ENCODE measurements at places on chromosomes 6 and 20.

DNA sequence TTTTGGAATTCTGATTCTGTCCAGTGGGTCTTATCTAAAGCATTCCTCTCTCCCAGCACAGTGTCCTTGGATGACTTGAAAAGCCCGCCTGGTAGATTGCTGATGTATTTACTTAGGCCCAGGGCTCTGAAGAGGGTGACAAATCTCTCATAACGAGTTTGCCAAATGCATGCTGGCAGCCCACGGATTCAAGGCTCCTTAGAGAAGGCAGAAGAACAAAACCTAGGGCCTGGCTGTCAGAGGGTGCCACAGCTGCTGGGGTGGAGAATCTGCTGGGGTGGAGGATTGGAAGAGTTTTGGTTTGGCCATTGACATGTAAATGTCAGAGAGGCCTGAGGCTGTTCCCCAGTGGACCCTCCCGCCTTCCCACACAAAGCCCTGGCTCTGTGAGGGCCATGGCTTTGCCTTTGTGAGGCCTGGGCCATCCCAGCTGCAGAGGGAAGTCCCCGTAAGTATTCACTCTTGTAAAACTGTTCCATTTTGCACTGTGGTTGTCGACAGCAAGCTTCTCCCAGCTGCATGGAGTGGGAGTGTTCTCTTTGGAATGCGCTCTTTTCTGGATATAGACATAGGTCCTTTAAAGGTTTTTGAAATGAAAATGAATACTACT is 50.3 kb downstream of the ANKRD6 start:
- no peaks in the 10 kb centered on the region for H3K27me3 ChIP-seq
- DNase-seq, result no peak
- no peaks in the 10 kb centered on the region for H3K4me1 ChIP-seq
- H3K36me3 ChIP-seq, result no peaks in the 10 kb centered on the region
- no peak overlapping the region for H3K27ac ChIP-seq
- no peak overlapping the region for H3K4me3 ChIP-seq

DNA sequence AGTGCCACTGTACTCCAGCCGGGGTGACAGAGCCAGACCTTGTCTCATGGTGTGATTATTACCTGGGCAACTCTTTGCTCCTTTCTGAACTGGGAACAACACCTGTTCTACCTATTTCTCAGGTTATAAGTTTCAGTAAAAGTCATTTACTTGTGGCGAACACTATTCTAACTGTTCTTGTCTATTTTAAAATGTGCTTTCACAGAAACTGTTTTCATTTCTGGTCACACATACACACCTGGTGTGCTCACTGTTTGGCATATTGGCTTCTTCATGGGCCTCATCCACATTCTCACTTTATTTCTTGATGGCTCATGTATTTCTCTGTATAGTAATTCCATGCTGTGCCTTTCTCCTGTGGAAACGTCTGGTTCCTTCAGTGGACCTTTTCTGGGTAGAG is 30.5 kb upstream of the XRN2 start:
- DNase-seq, result no peak
- H3K4me3 ChIP-seq, result no peak overlapping the region
- H3K36me3 ChIP-seq, result no peaks in the 10 kb centered on the region
- no peaks in the 10 kb centered on the region for H3K4me1 ChIP-seq

DNA sequence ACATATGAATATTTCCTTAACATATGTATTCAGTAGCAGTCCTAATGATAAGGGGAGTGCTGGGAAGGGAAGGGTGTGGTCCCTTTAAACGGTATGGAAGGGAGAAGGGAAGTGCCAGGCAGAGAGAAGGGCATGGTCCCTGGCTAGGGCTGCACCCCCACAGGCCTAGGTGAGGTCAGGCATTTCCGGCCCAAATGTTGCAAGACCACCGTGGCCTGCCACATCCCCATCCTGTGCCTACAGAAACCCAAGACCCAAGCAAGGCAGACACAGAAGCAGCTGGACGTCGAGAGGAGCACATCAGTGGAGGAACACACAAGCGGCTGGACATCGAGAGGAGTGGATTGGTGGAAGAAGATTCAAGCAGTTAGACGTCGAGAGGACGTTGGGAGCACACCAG is 5.9 kb downstream of the RRAGD start:
- no peak overlapping the region for H3K4me3 ChIP-seq
- no peak for DNase-seq
- no peak overlapping the region for H3K27ac ChIP-seq

DNA sequence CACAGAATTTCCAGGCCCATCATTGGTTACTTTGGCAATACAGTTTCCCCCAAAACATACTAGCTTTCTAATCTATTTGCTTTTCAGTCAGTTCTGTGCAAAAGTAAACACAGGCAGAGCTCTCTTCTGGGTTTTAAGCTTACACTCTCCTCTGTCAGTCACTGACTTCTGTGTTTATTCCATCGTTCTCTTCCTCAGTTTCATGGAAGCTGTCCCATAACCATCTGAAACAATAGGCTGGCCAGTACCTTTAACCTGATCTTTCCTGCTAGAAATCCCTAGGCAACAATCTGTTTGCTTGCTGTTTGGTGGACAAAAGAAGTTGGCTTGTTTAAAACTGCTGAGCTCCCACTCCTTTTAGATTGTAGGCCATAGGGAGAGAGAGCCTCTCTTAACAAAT is 431.5 kb downstream of the HACE1 start:
- no peak overlapping the region for H3K27ac ChIP-seq
- no peaks in the 10 kb centered on the region for H3K4me1 ChIP-seq
- H3K27me3 ChIP-seq, result no peaks in the 10 kb centered on the region
- H3K4me3 ChIP-seq, result no peak overlapping the region
- no peaks in the 10 kb centered on the region for H3K36me3 ChIP-seq

GRCh38 chr6:167161851-167162467 is 4.2 kb upstream of the GPR31 start:
- no peaks in the 10 kb centered on the region for H3K36me3 ChIP-seq
- H3K27me3 ChIP-seq, result no peaks in the 10 kb centered on the region
- no peak for DNase-seq
- no peaks in the 10 kb centered on the region for H3K4me1 ChIP-seq
- no peak overlapping the region for H3K27ac ChIP-seq

GRCh38 chr6:117552618-117553017 is 49.7 kb downstream of the GOPC start:
- DNase-seq, result no peak
- peaks cover 4% of the 10 kb centered on the region for H3K27me3 ChIP-seq
- no peak overlapping the region for H3K27ac ChIP-seq
- peaks cover 10% of the 10 kb centered on the region for H3K4me1 ChIP-seq
- H3K36me3 ChIP-seq, result no peaks in the 10 kb centered on the region
- H3K4me3 ChIP-seq, result no peak overlapping the region

GRCh38 chr20:5504061-5504739 is 187.4 kb upstream of the PROKR2 start:
- peak; percentile 37 for DNase-seq
- H3K4me3 ChIP-seq, result peak overlapping the region; percentile 49
- no peak overlapping the region for H3K27ac ChIP-seq
- no peaks in the 10 kb centered on the region for H3K4me1 ChIP-seq
- no peaks in the 10 kb centered on the region for H3K27me3 ChIP-seq

- no peaks in the 10 kb centered on the region for H3K27me3 ChIP-seq
- peaks cover 5% of the 10 kb centered on the region for H3K4me1 ChIP-seq
- DNase-seq, result no peak
- no peak overlapping the region for H3K4me3 ChIP-seq
Observed at GRCh38 chr6:16140607-16141006, 11.7 kb downstream of the MYLIP start.

- DNase-seq, result no peak
- H3K36me3 ChIP-seq, result no peaks in the 10 kb centered on the region
- H3K27me3 ChIP-seq, result no peaks in the 10 kb centered on the region
- H3K4me1 ChIP-seq, result no peaks in the 10 kb centered on the region
- no peak overlapping the region for H3K4me3 ChIP-seq
Observed at GRCh38 chr20:20188647-20189046, 136.3 kb downstream of the CFAP61 start.

- H3K4me1 ChIP-seq, result peaks cover 13% of the 10 kb centered on the region
- H3K27ac ChIP-seq, result no peak overlapping the region
- no peaks in the 10 kb centered on the region for H3K27me3 ChIP-seq
- no peak for DNase-seq
- H3K4me3 ChIP-seq, result no peak overlapping the region
- no peaks in the 10 kb centered on the region for H3K36me3 ChIP-seq
Observed at GRCh38 chr6:26358511-26358981, 6.5 kb upstream of the BTN3A2 start.

- no peaks in the 10 kb centered on the region for H3K36me3 ChIP-seq
- peak within 1 kb of the TSS; percentile 74 for H3K27ac ChIP-seq
- no peaks in the 10 kb centered on the region for H3K27me3 ChIP-seq
- peaks cover 8% of the 10 kb centered on the region for H3K4me1 ChIP-seq
- H3K4me3 ChIP-seq, result peak within 1 kb of the TSS; percentile 56
Observed at GRCh38 chr20:34558320-34559218, at the start of gene MAP1LC3A. MAP1LC3A (plus strand) TSS chr20:34558718; CDS start chr20:34558869, 151 bp downstream.

DNA sequence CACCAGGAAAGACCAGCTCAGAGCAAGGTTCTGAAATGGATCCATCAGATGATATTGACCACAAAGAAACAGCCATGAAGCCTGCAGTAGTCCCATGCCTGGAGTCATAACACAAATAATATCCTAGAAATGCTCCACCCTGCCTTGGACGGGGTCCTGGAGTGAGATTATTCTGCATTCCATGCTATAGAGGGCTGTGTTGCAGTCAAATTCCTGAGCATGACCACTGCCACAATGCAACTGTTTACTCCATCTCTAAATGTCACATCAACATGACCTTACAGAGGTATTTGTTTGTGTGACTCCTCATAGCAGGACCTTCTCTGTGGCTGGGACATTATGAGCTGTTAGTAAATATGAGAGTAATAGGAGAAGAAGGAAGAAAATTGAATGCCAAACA is 257.5 kb upstream of the TCF21 start:
- no peaks in the 10 kb centered on the region for H3K4me1 ChIP-seq
- H3K27me3 ChIP-seq, result no peaks in the 10 kb centered on the region
- no peak for DNase-seq

DNA sequence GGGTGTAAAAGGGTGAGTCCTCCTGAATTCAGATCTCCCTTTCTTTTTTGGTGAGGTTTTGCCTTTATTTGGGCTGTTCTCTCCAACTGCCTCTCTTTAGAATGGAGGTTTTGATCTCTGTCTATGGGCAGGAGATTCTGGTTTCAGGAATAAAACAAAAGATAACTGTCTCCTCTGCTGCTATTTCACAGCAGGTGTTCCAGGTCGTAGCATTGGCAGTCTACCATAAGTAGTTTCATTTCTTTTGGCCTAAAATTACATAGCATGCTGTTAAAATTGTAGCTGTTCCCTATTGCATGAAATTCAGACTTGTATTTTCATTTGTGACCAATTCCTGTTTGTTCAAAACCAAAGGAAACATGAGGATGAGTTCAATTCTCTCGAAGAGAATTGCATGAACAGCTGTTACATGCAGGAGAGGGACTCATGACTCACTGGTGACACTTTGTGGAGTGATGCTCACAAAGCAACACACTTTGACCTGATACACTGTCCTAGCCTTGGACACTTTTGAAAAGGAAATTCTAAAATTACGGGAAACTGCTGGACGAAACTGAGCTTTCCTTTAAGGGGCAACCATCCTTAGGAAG is 76.8 kb upstream of the SIRPG start:
- H3K27me3 ChIP-seq, result no peaks in the 10 kb centered on the region
- H3K4me1 ChIP-seq, result peaks cover 7% of the 10 kb centered on the region
- no peak for DNase-seq
- no peak overlapping the region for H3K4me3 ChIP-seq
- no peaks in the 10 kb centered on the region for H3K36me3 ChIP-seq
- no peak overlapping the region for H3K27ac ChIP-seq

GRCh38 chr20:22496817-22497216 is 87.6 kb downstream of the FOXA2 start:
- no peaks in the 10 kb centered on the region for H3K27me3 ChIP-seq
- DNase-seq, result no peak
- H3K4me3 ChIP-seq, result no peak overlapping the region
- H3K27ac ChIP-seq, result no peak overlapping the region
- no peaks in the 10 kb centered on the region for H3K4me1 ChIP-seq

- H3K36me3 ChIP-seq, result no peaks in the 10 kb centered on the region
- no peak for DNase-seq
- H3K4me1 ChIP-seq, result no peaks in the 10 kb centered on the region
Observed at GRCh38 chr6:85127696-85128243, 322.1 kb upstream of the NT5E start.

DNA sequence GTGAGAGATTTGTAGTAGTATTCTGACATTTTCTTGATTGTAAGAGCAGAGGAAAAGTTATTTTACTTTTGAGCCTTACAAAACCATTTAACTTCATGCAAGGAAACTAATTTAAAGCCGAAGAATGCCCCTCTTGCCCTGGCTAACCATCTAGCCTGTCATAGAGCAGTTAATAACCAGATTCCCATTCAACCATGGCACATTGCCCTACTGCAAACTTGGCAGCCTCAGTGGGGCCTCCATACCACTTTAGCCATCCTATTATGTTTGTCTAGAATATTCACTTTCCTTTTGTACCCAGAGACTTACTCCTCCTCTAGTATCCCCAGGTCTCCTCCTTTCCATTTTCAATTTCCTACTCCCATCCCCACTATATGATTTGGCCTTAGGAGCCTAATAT is 230.9 kb downstream of the TBC1D7 start:
- no peaks in the 10 kb centered on the region for H3K27me3 ChIP-seq
- H3K4me3 ChIP-seq, result no peak overlapping the region
- DNase-seq, result no peak

GRCh38 chr6:150992703-150993102 is 127.2 kb downstream of the MTHFD1L start:
- no peaks in the 10 kb centered on the region for H3K27me3 ChIP-seq
- H3K4me1 ChIP-seq, result no peaks in the 10 kb centered on the region

DNA sequence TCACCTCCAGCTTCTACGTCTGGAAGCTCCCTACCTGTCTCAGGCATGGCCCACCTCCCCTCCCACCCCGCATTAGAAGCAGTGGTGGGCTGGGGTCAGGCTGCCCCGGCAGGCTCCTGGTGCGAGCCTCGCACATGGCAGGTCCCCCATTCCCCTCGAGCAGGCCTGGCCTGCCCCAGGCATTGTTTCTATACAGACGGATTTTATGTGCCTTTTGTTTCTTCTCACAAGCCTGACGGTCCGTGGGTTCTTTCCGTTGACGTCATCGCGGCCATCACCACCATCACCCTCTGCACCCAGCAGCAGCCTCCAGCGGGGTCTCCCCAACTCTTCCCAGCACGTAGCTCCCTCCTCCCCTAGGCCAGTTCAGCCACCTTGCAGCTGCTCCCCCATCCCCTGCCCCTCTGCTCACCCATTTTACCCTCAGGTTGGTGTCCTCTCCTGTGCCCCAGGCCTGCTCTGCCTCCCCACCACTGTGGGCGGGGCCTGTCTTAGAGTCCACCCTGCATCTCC is 4.6 kb downstream of the CST7 start:
- peaks cover 21% of the 10 kb centered on the region for H3K36me3 ChIP-seq
- no peak for DNase-seq
- peaks cover 14% of the 10 kb centered on the region for H3K4me1 ChIP-seq
- no peaks in the 10 kb centered on the region for H3K27me3 ChIP-seq
- H3K27ac ChIP-seq, result peak overlapping the region; percentile 65

All from thymus (tissue), 14 donors.